ENCODE measurements at places on chromosomes 2 and 18.

- no peak for DNase-seq
Measured at GRCh38 chr2:224405412-224405811, 3.5 kb upstream of the FAM124B start.

- no peak for DNase-seq
Measured at GRCh38 chr2:71864085-71864484, 283.6 kb downstream of the CYP26B1 start.

DNA sequence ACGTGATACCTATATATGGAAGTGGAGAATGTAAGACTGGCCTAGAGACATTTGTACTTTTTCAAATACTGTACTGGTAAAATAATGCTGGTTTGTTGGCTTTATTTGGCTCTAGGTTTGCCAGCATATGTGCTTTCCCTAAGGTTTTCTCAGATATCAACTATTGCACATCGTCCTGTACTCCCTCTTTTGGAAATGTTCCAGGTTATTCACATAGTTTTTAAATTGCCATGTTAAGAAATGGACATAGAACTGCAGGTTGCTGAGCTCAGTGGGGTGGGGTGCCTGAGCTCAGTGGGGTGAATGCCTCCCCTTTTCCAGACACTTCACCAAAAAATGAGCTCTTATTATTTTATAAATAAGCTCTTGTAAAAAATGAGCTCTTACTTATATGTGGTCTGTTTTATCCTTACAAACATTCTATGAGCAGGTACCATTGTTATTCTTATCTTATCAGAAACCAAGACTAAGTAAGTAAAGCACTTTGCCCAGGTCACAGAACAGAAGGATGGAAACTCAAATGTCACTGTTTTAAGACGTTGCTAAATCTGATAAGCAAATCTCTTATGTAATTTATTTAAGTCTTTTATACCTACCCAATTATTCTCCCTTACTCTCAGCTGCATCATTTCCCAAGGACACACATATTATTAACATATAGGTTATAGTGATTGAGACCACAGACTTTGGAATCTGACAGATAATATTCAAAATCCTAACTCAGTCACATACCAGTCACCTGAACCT is 99.0 kb downstream of the CPS1 start:
- DNase-seq = no peak

DNA sequence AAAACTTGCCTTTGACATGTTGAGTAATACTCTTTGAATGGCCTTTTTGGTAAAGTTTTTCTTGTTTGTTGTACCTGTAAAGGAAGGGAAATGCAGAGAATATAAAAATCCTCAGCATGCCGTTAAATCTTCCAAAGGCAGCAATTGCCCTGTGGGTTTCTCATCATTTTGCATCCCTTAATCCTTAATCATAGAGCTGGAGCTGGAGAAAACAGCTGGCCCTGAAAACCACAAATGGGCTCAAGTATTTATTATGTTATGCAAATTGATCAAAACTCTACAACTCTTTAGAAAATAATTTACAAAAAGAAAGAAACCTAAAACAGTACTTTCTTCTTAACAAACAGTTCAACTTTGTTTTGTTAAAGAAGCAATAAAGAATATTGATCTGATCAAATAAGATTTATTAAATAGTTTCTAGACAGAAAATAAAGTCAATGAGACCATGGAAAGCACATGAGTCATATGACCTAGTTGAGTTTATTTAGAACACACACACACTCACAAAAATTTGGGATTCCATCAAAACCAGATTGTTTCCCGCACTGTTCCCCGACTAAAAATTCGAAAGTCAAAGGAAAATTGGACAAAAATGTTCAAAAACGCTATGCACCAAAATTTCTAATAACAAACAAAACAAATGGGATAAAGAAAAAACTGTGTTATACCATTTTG is 309.0 kb downstream of the GULP1 start:
- DNase-seq = no peak

GRCh38 chr2:188909036-188909435 is 65.1 kb upstream of the COL3A1 start:
- DNase-seq = no peak

GRCh38 chr2:132701810-132702209 is 31.8 kb upstream of the LYPD1 start:
- DNase-seq = no peak

GRCh38 chr2:161104054-161104553 is 56.1 kb upstream of the TANK start:
- DNase-seq = no peak

GRCh38 chr18:50558948-50559751 is 737 bp upstream of the MAPK4 start:
- no peak for DNase-seq

DNA sequence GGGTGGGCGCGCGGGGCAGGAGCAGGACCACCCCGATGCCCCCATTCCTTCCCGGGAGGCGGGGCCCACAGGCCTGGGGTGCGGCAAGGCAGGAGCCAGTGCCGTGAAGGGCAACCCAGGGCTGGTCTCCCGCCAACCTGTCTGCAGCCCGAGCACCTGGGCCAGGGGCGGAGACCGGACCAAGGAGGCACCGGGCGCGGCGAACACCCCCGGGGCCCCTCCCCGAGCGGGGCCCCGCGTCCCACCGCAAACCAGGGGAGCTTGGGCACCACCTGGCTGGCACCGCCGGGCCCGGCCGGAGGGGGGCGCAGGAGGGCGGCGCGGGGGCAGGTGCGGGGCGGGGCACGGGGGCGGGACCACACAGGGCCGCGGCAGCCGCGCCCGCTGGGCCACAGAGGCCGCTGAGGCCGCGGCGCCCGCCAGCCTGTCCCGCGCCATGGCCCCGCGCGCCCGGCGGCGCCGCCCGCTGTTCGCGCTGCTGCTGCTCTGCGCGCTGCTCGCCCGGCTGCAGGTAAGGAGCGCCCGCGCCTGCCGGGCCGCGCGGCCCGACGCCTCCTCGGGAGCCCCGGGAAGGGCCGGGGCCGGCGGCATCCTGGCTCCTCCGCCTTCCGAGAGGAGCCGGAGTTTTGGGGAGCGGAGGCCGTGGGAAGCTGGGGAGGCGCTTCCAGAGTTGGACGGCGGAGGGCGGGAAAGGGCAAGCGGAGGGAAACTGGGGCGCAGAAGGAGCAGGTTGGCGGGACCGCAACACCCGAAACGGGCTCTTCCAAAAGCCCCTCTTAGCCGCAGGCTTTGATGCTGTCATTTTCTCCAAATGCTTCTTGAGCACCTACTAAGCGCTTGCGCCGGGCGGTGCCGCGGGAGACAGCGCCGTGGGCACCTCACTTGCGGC is at the start of gene TNFRSF11A:
Gene TNFRSF11A, plus strand, starts transcription at position 394 of the 889 bp plus-strand sequence. Its CDS starts 43 bp downstream, at position 437.
- DNase-seq = peak; percentile 64

DNA sequence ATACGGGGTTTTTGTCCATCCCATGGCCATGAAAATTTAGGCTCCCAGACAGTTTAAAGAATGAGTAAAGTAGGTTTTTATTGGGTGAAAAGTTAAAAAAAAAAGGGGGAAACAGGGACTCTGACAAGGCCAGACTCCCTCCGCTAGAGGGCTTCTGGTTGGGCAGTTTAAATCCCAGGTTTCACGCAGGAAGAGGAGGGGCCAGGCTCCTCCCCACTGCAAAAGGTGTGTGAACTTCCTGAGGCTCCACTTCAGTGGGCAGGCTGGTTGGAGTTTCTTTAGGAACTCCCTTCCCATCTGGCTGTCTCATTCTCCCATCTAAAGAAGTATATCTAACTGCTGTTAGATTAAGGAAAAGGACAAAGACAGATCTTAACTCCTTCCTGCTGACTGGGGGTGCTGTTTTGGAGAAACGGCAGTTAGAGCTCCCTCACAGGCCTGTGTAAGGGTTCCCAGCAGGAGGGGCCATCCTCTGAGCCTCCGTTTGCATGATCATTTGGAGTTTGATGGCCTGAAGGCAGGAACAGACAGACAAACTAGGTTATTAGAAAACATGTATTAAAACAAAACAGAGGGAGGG is 1160.7 kb downstream of the CNTNAP5 start:
- DNase-seq = no peak

GRCh38 chr2:239420082-239420481 is 19.3 kb upstream of the HDAC4 start:
- no peak for DNase-seq

- no peak for DNase-seq
Measured at GRCh38 chr2:23411752-23412431, 26.9 kb downstream of the KLHL29 start.

GRCh38 chr2:170503563-170503962 is 211.6 kb upstream of the SP5 start:
- DNase-seq = no peak

- no peak for DNase-seq
Measured at GRCh38 chr2:233244818-233245217, 6.7 kb upstream of the ATG16L1 start.

DNA sequence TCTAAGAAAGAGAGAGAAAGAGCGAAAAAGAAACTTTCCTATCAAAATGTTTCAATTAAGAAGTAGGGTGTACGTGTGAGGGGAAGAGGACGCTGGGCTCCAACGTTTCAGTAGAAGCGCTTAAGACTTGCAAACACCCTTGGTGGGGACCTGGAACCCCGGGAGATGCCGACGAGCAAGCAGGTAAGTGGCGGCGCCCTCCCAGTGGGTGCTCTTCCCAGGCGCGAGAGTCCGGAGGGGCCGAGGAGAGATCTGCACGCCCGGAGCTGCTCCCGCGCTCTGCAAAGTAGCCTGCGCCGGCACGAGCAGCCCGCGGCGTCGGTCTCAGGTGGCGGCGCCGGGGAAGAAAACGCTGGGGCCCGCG is 678 bp upstream of the OTX1 start:
- DNase-seq = no peak

- DNase-seq = no peak
Measured at GRCh38 chr2:174965992-174966744, 39.0 kb downstream of the CHN1 start.

DNA sequence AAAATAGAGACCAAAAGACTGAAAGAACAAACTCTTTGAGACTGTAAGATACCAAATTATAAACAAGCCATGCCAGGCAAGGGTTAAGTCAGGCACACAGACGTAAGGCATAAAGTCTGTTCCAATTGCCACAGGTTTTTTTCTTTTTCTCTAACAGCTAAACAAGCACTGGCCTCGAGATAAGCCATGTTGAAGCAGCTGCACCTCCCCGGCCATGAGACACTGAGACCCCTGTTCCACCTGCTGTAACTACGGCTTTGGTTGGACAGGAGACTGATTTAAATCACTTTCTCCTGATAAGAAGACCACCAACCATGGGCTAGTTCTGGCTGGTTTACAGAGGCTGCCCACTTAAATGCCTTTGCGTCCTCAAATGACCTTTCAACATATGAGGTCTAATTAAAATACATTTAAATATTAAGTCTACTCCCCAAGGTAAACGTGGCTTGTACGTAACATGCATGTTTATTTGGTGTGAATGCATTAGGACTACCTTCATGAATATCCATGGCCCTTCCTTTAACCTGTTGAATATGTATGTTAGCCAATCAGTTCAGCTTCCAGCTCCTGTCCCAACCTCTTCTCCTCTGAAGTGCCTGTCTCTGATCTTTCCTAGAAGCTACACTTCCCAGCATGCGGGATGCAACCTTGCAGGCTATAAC is 117.2 kb downstream of the CMPK2 start:
- peak; percentile 48 for DNase-seq

DNA sequence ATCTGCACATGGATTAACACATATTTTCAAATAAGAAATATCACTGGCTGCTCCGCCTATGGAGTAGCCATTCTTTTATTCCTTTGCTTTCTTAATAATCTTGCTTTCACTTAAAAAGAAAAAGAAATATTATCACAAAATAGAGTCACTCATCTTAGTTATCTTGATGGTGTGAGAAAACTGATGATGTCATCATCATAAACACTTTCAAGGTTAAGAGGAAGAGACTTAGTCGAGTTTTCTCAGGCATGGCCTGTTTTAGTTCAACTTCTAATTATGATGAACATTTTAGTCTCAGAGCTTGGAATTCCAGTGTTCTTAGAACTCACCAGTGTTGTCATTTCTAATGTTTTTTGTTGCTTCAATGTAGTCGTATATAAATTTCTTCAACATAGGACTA is 506.1 kb downstream of the PTPRM start:
- no peak for DNase-seq

DNA sequence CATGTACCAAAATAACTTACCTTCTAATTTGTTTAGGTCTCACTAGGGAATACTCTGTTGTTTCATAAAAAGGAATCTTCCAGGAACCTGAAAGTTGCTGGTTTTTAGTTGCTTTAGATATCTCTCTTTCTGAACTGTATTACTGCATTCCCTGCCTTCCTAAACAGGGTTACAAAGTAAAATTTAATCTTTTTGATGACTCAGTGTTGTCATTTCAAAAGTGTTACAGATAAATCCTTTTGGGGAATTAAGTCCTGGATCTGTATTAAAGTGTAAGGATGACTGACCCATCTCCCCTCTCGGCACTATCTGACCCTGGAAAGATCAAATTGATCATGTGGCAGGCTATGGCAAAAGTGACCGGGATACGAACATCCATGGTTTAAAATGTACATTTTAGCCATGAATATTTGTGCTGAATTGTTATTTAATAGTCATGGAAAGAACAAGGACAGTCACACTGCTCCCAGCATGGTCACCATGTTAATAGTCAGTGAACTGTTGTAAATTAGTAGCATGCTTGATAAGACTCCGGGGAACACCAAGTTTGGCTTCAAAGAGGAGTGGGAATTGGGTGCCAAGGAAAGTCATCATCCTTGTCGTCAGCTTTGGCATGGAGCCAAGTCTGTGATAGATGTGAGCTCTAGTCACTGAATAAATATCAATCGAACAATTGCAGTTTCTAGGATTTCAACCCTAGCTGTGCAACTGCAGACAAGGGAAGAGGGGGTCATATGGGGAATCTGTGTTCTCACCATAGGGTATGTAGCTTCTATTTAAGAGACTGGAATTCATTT is 4.2 kb downstream of the PLEKHA3 start:
- peak; percentile 68 for DNase-seq

- DNase-seq = no peak
Measured at GRCh38 chr2:131046918-131047652, 46.2 kb downstream of the FAM168B start.

DNA sequence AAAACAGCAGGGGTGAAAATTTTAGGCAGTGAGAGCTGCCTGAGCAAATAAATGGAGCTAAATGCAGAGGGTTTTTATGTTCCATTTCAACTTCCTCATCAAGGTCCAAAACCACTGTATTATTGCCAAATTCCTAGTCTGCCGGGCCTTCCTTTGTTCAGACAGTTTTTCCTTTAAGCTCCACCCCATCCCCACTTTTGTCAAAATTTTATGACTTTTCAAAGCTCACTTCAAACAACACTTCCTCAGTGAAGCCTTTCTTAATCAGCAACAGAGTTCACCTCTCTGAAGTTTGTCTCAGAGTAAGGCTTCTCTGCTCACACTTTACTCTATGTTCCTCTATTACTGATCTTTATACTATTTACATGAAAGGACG is 81.3 kb downstream of the CERKL start:
- no peak for DNase-seq

- DNase-seq = no peak
Measured at GRCh38 chr18:35581546-35581897, at the start of gene GALNT1. Gene GALNT1 (plus strand): TSS chr18:35581740. CDS start chr18:35654663, 72,923 bp downstream.

Measured in body of pancreas (tissue), 4 donors.